ENCODE measurements at places on chromosomes 7 and 10. TPM values are rescaled to one million over a fixed set of nuclear protein-coding genes. Genes with fewer than 3 reads are reported as not detected.

DNA sequence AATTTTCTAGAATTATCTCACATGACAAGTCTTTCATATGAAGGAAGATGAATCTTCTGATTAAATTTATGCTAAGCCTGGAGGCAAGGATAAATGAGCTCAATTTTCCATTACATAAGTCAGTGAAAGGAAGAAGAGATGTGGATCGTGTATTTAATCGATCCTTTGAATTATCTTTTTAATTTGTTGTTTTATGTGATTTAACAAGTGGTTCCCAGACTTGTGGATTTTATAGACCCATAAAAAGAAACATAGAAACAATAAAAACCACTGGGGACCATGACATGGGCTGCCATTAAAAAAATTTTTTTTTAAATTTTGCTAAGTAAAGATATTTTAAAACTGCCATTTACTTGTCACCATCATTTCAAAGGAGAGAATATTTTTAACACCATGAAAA, 45.0 kb downstream of the SLK start:
- DNase-seq = no peak

GRCh38 chr7:30906515-30907240, 5.0 kb upstream of the AQP1 start:
- DNase-seq = no peak

DNA sequence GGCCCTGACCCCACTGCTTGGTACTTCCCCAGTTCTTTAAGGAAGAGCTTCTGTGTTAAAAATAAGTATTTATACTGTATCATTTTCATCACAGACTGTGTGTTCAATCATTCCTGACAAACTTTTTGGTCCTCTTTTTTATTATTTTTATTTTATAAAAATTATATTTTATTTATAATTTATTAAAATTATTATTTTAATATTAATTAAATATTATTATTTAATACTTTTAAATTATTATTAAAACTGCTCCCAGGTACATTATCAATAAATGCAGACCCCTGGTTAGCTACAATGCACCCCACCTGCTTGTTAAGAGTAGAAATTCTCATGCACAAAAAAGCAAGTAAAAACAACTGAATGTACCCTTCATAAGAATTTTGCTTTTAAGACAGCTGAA, 172.0 kb downstream of the GLI3 start:
- DNase-seq = no peak

GRCh38 chr7:105829681-105830322, 46.6 kb downstream of the ATXN7L1 start:
- no peak for DNase-seq

DNA sequence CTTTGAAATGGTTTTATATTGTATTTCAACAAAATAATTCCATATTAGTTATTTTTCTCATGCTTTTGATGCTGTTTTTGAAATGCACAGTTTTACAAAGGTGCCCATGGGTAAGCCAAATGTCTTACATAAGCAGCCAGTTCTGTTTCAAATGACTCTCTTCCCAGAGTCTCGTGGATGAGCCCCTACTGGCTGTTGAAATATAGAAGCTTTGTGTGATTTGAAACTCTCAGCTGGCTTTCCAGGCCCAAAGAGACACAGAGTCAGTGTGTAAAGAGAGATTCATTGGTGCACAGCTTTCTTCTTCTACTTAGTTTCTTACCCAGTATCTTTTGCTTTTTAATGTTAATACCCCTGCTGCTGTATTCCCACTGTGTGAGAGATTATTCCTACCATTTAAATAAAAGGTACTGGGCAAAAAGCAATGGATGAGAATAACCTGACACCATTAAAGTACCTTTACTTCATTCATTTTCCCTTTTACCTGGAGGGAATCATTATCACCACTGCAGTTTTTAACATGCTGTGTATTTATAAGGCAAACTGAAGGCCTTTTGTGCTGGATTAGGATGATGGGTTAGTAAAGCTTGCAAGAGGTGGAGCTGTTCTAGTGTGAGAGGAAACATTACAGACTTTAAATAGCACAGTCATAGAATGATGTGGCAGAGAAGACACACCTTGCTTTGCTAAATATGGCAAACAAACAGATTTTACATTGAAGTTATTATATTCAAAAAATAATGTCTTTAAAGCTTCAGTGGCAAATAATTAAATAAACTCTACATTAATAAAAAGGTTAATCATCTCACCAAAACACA, 415.1 kb downstream of the THSD7A start:
- DNase-seq = no peak

- DNase-seq = no peak
These were observed 561.6 kb downstream of the TCERG1L start for GRCh38 chr10:130749911-130750310.

DNA sequence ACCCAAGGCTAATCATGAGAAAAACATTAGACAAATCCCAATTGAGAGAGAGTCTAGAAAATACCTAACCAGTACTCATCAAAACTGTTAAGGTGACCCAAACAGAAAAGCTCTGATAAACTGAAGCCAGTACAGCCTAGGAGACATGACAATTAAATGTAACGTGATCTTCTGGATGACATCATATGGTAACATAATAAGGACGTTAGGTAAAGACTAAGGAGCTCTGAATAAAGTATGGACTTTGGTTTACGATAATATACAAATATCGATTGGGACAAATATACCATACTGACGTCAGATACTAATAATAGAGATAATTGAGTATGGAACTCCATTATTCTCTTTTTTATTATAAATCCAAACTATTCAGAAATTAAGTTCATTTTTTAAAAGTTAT, 561.1 kb upstream of the STEAP1 start:
- no peak for DNase-seq

DNA sequence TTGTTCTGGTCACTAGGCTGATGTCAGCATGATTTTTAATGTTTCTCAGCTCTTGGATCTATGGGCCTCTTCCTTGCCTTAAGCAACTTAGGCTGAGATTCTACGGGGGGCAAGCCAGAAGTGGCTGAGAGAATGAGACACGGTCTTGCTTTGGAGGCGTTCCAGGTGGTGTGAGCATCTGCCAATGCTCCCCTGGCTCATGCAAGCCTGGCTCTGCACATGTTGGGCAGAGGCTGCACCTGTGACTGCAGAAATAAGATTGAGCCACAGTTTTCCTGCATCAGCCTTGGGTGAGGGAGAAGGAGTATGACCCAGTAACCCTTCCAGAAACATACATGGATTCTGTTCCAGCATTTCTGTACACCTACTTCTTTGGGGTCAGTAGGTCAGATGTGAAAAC, 41.9 kb downstream of the C10orf120 start:
- no peak for DNase-seq

The ZNF425 gene
- 6.9 TPM for total RNA-seq

The HOXA3 gene
- not detected for total RNA-seq

The FGL2 gene
- 2.9 TPM for total RNA-seq

The MYL10 gene
- not detected for total RNA-seq

All from frontal cortex (tissue), 4 donors.